KG1 (cell line): ENCODE measurements at places on chromosomes 3 and 15.

GRCh38 chr3:46576386-46576785, 10.3 kb upstream of the LRRC2 start:
- no peak for DNase-seq

DNA sequence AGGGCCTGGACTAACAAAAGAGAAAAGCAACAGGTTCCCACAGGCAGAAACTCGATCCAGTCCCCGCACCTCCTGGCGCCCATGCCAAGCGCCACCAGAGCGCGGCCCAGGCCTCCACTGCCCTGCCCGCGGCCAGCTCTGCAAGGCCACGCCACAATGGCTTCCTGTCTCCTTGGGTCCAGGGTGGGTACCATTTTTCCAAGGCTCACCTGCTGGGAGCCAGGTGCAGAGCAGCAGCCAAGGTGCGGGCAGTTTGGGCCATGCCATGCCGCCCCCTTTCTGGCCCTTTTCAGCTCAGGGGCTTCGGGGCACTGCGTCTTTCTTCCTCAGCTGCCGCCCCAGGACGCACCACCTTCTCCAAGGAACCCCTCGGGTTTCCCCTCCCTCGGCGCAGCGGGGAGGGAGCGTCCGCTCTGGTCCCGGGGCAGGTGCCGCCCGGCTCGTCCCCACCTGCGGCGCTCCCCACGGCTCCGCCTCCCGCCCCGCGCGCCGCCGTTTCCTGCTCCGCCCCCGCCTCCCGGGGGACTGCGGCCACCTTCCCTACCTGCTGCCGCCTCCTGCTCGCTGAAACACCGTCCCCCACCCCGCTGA, at the start of gene ILDR1:
Gene ILDR1 (minus strand): TSS at position 437 of the 591 bp plus-strand sequence. CDS start 170 bp downstream, at position 267.
- no peak for DNase-seq

GRCh38 chr3:148034353-148034752, 625.2 kb downstream of the ZIC1 start:
- no peak for DNase-seq

- no peak for DNase-seq
These were observed 4.9 kb downstream of the ISL2 start for GRCh38 chr15:76341366-76342057.

DNA sequence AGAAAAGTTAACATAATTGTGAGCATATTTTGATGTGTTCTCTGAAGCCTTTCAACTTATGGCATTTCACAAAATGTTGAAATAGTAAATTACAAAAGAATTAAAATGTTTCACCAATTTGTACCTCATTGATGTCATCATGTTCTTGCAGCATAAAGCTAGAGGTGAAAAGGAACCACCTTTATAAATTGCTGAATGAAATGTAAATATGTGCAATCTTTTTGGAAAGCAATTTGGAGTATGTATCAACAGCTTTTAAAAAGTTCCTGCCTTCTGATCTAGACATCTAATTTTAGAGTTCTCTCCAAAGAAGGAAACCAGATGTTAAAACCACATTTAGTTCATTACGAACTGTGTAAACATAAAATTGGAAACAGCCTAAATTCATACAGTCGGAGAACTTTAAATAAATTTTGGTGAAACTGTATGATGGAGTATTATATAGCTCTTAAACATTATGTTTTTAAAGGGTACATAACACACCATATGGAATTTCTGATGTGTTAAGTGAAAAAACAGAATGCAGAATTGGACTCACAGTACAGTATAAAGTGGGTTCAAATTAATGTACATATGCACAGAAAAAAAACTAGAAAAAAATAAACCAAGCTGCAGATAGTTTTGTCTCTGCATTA, 311.2 kb upstream of the NAALADL2 start:
- no peak for DNase-seq

- DNase-seq = no peak
These were observed 27.7 kb downstream of the CCDC54 start for GRCh38 chr3:107404727-107405469.

GRCh38 chr3:8303466-8303865, 198.2 kb upstream of the LMCD1 start:
- no peak for DNase-seq

DNA sequence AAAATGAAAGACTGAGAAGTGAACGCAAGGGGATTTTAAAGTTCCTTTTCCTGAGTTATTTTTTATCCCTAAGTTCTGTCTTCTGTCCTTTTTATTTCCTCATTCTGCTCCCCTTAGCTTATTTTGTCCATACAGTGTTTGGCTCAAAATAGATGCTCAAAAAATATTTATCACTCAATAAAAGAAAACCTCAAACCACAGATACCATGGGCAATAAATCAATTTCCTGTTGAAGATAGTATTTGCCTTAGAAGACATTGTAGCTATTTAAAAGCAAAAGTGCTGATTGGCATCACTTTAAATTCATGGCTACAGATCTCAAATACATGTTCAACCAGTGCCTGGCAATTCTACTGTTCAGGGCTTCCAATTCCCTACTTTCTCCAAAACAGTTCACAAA, 316.5 kb upstream of the ADAMTS9 start:
- no peak for DNase-seq

DNA sequence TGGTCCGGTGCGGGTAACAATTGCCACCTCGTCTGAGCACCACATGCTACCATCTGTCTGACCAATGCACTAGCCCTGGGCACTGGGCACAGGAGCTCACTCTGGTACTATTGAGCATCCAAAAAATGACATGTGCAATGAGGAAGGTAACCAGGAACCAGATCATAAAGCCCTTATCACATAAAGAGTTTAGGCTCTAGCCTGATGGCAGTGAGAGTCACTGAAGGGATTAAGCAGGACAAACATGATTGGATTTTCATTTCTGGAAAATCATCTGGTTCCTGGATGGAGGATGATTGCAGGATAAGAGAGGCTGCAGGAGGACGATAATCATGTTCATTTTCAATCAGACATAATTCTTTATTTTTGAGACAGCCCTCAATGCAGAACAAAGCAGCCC, 12.4 kb downstream of the NDUFB4 start:
- DNase-seq = no peak

GRCh38 chr3:69761896-69762767, 22.9 kb downstream of the MITF start:
- DNase-seq = no peak

- DNase-seq = no peak
These were observed 61.1 kb downstream of the AMOTL2 start for GRCh38 chr3:134312873-134313846.

GRCh38 chr15:37586011-37586583, 348.3 kb upstream of the TMCO5A start:
- DNase-seq = no peak

GRCh38 chr15:62691008-62691407, 351.5 kb upstream of the TPM1 start:
- DNase-seq = no peak

GRCh38 chr3:168024537-168024941, 71.2 kb downstream of the GOLIM4 start:
- no peak for DNase-seq

DNA sequence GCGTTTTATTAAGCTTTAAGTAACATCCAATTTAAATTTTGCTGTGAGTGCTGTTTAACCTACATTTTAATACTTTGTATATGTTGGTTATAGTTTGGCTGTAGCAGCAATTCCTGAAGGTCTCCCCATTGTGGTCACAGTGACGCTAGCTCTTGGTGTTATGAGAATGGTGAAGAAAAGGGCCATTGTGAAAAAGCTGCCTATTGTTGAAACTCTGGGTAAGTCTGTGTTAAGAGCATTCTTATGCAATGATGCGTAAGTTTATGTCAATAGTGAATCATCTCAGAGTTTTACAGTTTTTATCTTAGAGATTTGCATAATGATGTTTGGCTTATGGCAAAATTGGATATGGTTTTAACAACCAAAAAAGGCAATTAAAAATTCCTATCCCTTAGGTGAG, 62.7 kb downstream of the ASTE1 start:
- no peak for DNase-seq

DNA sequence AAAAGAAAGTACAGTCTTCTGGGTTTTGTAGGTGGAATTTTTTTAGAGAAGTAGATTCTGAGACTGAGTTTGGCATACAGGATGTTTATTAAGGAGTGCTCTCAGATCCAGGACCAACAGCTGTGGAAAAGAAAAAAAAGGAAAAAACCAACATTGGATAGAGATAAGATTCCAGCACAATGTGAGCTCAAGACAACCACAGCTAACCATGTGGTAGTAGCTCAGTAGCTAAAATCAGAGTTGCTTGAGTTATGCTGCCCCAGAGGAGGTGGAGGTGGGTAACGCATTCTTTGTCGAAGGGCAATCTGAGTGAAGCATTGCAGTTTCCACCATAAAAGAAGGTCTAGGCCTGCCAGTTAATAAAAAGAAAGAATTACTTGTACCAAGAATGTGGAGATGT, 904.3 kb downstream of the NSUN3 start:
- no peak for DNase-seq

GRCh38 chr15:39833515-39833981, 50.9 kb upstream of the FSIP1 start:
- no peak for DNase-seq

DNA sequence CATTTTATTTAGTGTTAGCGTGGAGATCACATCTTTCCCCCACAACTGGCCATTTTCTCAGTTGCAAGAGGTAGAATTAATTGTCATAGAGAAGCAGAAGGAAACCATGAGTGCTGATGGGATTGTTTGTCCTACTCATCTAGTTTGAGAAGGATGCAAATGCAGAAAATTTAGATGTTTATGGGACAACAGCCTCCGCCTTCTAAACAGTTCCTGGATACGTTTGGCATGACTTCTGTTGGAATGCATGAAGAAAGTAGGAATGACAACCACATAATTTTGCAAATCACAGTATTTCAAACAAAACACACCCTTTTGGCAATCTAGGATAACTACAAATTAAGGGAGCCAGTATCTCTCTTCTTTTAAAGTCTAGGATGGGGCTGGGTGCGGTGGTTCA, 240.1 kb upstream of the SUCLG2 start:
- DNase-seq = no peak

DNA sequence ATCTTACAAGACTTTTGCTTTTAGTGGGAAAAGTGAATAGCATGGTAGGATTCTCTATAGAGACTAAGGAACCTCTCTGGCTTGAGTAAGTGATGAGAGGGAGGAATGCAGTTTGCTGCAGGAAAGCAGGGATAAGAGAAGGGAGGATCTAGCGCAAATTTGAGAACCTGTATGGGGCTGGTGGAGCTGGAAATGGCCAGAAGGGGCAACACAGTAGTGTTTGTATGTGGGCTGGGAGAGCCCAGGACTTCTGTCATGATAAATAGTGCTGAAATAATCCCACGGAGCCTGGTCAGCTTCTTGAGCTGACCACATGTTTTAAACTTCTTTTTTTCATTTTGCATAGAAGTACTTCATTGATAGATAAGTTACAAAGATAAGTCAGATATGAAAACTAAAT, 11.2 kb upstream of the SHC4 start:
- no peak for DNase-seq

DNA sequence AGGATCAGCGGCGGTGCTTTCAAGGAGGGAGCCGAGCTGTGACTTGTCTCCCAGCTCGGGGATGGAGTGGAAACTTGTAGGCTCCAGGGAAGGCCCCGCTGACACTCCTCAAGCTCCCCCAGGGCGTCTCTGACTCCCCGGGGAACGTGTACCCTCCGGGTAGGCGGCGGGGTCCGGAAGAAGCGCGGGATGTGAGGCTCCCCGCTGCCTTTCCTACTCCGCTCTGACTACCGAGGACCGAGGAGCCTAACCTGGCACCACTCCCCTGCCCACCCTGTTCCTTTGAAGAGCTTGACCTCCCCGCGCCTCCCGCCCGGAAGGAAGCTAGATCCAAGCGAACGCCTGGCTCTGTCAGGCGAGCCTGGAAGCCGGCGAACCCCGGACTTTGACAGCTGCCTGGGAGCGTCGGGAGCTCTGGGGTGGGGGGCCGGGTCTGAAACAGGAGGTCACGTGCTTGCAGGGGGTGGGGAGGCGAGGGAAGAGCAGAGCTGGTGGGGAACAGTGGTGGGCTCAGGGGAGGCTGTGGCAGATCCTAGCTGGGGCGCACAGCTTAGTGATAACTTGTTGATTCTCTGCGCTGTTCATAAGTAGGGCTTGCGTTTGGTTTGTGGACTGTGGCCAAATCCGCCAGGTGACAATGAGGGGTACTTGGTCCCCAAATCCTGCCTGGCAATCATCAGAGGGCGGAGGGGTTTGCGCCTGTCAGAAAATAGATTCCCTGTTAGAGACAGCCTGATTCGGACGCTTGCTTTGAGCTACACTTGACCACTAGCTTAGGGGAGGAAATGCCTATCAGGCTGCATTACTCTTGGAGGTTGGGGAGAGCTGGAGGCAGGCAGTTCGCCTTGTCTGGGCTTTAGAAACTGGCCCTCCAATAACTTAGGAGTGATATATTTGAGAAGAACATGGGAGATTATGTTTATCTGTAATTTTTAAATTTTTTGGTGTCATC, 1.2 kb downstream of the CLSTN2 start:
- DNase-seq = no peak

DNA sequence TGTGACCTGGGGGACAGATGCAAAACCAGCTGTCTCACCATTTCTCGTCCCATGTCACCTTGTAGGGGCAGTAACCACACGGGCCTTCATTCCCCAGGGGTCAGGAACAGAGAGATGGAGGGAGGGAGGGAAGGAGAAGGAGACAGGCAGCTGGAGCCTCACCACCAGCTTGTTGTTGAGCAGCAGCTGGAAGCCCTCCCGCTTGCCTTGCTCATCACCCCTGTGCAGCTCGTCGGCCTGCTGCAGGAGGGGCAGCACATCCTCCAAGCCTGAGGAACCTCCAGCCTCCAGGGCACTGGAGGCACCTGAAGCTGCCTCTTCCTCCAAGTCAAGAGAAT, 10.3 kb downstream of the RMDN3 start:
- DNase-seq = no peak

DNA sequence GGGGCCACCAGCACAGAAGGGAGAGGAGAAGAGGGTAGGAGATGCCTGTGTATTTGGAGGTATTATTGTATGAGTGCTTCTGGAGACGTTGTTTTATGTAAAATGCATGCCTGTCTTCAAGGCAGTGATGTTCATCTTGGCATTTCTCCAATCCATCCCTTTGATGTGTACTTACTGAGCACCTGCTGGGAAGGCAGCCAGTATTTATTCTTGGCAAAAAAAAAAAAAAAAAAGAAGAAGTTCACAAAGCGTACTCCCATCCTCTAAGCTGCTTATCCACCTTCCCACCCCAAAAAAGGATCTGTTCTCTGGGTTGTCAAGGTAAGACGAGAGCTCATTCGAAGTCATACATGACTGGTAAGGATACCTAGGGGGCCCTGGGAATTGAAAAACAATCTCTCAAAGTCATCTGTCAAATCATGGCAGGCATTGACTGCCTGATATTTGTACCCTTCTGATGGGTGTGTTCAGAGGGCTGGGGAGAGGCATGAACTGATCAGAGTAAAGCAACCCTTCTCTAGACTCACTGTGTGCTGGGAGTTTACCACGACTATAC, 30.0 kb upstream of the SLC6A1 start:
- no peak for DNase-seq

DNA sequence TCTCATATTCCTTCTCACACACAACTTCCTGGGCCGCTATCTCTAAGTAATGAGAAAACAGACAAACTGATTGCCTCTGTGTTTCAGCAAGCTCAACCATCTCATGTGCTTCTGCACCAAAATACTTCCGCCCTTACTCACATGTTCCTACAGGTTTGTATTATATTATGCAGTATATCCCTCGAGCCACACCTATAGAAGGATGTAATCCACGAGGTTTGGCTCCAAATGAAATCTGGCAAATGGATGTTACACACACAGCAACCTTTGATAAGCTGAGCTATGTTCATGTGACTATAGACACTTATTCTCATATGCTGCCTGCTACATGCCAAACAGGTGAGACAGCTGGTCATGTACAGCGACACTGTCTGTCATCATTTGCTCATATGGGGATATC, 22.6 kb downstream of the CCRL2 start:
- DNase-seq = no peak
